ENCODE measurements at places on chromosomes 7 and 10. TPM values are rescaled to one million over a fixed set of nuclear protein-coding genes. Genes with fewer than 3 reads are reported as not detected.

Gene SRRM3
- polyA plus RNA-seq = not detected

Gene TRIM50
- not detected for polyA plus RNA-seq

Gene PNLIPRP1
- polyA plus RNA-seq = not detected

GRCh38 chr10:90313576-90314325 is 544.1 kb downstream of the HTR7 start:
- no peaks in the 10 kb centered on the region for H3K36me3 ChIP-seq
- DNase-seq = no peak
- no peak overlapping the region for H3K4me3 ChIP-seq
- H3K27me3 ChIP-seq = no peaks in the 10 kb centered on the region

- no peaks in the 10 kb centered on the region for H3K27me3 ChIP-seq
- DNase-seq = no peak
- peaks cover 15% of the 10 kb centered on the region for H3K4me1 ChIP-seq
- H3K27ac ChIP-seq = peak overlapping the region; percentile 44
Observed at GRCh38 chr10:44978213-44978569, 418 bp downstream of the DEPP1 start.

DNA sequence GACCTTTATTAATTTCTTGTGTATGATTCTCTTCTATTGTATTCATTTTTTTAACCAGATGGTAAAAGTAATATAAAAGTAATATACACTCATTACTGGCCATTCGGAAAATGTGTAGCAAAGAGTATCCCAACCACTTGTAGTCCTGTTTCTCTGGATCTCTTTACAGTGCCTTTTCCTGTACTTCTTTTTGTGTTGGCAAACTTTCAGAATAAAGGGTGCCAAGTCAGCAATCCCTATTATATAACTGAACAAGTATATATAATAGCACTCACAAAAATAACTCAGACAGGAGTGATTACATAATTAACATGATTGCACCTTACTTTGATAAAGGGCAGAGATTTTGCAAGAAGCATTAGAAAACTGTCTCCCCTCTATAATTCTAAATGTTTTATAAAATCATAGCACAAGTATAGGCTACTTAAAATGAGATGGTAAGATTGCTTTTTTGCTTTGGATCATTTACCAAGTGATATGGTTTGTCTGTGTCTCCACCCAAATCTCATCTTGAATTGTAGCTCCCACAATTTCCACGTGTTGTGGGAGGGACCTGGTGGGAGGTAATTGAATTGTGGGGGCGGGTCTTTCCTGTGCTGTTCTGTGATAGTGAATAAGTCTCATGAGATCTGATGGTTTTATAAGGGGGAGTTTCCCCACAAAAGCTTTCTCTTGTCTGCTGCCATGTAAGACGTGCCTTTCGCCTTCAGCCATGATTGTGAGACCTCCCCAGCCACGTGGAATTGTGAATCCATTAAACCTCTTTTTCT is 41.5 kb upstream of the EPC1 start:
- no peaks in the 10 kb centered on the region for H3K36me3 ChIP-seq
- no peak overlapping the region for H3K4me3 ChIP-seq
- DNase-seq = no peak
- no peaks in the 10 kb centered on the region for H3K27me3 ChIP-seq

GRCh38 chr10:133021963-133022775 is 65.6 kb upstream of the ADGRA1 start:
- H3K27me3 ChIP-seq = no peaks in the 10 kb centered on the region
- H3K36me3 ChIP-seq = no peaks in the 10 kb centered on the region
- DNase-seq = no peak

DNA sequence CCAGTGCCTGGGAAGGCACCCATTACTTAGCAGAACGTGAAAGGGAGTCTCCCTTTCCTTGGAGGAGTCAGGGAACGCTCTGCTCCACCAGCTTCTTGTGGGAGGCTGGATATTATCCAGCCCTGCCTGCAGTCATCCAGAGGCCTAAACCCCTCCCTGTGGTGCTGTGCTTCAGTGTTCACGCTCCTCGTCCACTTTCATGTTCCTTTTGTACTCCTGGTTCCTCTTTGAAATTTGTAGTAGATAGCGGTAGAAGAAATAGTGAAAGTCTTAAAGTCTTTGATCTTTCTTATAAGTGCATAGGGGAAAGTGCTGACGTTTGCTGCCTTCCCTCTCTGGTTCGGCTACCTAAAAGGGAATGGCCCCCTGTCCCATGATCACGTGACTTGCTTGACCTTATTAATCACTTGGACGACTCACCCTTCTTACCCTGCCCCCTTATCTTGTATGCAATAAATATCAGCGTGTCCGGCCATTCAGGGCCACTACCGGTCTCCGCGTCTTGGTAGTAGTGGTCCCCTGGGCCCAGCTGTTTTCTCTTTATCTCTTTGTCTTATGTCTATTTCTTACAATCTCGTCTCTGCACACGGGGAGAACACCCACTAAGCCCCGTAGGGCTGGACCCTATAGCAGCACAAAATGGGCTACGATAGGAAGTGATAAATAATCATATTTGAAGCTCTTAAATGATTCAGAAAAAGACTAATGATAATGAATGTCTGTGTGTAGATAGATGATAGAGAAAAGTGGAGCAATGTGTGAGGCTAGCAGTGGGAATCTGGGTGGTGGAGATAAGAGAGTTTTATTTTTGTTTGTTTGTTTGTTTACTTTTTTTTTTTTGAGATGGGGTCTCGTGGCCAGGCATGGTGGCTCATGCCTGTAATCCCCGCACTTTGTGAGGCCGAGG is 5.8 kb upstream of the ESYT2 start:
- H3K4me3 ChIP-seq = no peak overlapping the region
- peaks cover 5% of the 10 kb centered on the region for H3K4me1 ChIP-seq
- no peaks in the 10 kb centered on the region for H3K27me3 ChIP-seq
- H3K27ac ChIP-seq = peak overlapping the region; percentile 45

GRCh38 chr7:152108359-152108758 is 82.9 kb downstream of the GALNT11 start:
- no peaks in the 10 kb centered on the region for H3K27me3 ChIP-seq
- peaks cover 10% of the 10 kb centered on the region for H3K36me3 ChIP-seq
- no peak for DNase-seq
- no peaks in the 10 kb centered on the region for H3K4me1 ChIP-seq

- H3K4me1 ChIP-seq = no peaks in the 10 kb centered on the region
- no peak overlapping the region for H3K27ac ChIP-seq
- no peak for DNase-seq
- H3K4me3 ChIP-seq = no peak overlapping the region
Observed at GRCh38 chr7:41574377-41574776, 128.5 kb downstream of the INHBA start.

DNA sequence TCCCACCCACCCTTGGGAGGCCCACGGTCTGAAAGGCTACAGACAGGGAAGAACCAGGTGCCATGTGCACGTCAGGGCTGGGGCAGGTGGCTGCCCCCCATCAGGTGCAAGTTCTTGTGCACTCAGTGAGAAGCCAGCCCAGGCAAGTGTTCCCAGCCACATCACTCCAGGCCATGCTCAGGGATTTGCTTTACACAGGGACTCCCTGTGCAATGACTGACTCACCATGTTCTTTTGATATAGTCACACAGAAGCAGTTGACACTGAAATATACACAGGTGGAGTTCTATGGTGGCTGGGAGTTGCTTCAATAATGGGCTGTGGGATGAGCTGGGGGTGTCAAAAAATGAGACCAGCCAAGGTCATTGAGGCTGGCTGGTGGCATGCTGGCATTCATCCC is 8.0 kb upstream of the CHST15 start:
- no peaks in the 10 kb centered on the region for H3K36me3 ChIP-seq
- no peaks in the 10 kb centered on the region for H3K4me1 ChIP-seq
- H3K27me3 ChIP-seq = no peaks in the 10 kb centered on the region
- H3K27ac ChIP-seq = no peak overlapping the region

DNA sequence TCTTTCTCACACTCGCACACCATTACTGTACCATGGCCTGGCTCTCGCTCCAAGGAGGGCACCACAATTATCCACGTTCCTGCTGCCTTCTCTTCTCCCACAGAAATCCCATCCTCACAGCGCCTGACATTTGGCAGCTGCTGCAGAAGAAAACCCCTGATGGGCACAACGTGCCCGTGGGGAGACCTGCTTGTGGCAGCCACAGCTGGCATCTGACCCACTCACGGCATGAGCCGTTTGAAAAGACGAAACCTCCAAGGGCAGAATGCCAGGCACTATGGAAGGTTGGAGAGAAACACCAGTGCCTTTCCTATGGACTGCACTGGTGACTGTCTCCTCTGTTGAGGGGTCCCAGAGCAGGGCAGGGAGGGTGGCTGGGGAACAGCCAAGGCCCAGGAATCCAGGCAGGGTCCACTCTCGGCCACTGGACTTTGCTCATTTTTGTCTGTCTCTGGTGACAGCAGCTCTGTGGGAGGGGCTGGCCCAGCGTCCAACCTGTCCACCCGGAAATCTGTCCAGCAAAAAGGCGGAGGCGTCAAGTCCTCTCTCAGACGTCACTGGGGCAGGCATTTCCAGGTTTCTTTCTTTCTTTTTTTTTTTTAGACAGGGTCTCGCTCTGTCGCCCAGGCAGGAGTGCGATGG is 61.0 kb upstream of the MKRN1 start:
- H3K4me3 ChIP-seq = no peak overlapping the region
- H3K27ac ChIP-seq = no peak overlapping the region

Measured in CD8-positive, alpha-beta memory T cell (primary cell).